ENCODE measurements at places on chromosomes 3 and 15.

GRCh38 chr3:136177876-136178275 is 18.3 kb downstream of the MSL2 start:
- DNase-seq: no peak

DNA sequence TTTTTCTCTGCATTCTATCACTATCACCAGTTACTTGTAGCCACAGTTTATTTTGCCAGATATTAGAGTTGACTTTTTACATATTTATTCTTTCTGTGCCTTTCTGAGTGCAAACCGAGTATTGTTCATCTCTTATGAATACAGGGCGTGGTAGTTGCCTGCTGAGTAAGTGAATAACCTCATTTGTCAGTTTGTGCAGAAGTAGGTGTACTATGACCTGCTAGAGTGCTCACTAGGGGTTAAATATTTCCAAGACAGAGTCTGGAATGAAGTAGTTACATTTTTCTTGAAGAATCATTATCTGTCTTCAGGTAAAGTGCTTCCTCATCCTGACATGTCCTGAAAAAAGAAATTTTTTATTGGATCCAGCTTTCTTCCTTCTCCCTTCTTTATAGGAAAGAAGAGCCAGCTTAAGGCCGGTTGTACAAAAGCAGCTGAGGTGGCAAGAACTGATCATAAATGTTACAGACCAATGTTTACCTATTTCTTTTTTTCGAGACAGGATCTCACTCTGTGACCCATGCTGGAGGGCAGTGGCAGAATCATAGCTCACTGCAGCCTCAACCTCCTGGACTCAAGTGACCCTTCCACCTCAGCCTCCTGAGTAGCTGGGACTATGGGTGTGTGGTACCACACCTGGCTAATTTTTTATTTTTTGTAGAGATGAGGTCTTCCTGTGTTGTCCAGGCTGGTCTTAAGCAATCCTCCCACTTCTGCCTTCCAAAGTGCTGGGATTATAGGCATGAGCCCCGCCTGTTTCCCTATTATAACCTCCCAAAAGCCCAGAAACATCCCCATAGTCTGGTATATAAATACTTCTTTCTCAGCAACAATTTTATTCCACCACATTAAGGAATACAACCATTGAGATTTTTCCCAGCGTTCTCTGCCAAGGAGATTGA is 182.5 kb downstream of the TPRG1 start:
- no peak for DNase-seq

GRCh38 chr3:184741798-184742675 is 30.2 kb upstream of the MAGEF1 start:
- DNase-seq: no peak

- DNase-seq: peak; percentile 51
Observed at GRCh38 chr3:72814308-72814707, 33.9 kb downstream of the SHQ1 start.

GRCh38 chr3:57155310-57155643 is 9.9 kb downstream of the IL17RD start:
- DNase-seq: no peak

GRCh38 chr3:159791336-159791735 is 197.3 kb upstream of the IL12A start:
- no peak for DNase-seq

GRCh38 chr3:37150621-37151020 is 23.8 kb downstream of the LRRFIP2 start:
- DNase-seq: no peak

DNA sequence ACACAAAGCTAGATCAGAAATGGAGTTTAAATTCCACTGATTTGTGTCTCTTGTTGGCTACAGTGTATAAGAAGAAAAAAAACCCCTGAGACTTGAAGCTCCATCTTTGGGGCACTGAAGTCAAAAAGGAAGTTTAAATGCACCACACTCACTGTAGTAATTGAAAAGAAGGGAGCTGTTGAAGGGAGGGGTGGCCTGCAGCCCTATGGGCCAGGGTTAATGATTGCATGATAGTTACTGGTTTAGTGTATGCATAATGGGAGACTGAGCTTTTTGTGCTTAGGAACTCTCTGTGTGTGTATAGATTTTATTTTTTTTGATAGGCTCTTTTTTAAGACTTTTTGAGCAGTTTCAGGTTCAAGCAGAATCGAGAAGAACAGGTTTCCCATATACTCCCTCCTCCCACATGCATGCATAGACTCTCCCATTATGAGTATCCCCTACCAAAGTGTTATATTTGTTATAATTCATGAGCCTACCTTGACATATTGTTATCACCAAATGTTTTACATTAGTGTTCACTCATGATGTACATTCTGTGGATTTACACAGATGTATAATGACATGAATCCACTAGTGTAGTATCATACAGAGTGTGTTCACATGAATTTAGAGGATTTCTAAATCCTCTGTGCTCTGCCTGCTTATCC is 88.2 kb downstream of the TNFAIP8L3 start:
- peak; percentile 20 for DNase-seq

DNA sequence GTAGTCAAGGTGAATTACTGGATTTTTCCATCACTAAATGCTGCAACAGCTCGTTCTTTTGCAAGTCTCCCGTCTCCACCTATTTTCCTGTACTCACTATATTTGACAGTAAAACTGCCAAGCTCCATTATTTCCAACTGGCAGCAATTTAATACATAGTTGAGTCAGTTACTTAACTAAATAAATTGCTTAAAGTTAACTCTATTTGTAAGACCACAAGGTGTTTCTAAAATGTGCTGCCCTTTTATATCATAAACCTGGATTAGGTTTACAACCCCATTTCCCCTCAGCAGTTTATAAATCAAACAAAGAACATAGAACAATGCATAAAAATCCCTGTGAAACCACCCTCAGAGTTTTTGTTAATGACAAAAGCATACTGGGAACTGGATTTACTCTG is 211.4 kb upstream of the DPH6 start:
- no peak for DNase-seq

DNA sequence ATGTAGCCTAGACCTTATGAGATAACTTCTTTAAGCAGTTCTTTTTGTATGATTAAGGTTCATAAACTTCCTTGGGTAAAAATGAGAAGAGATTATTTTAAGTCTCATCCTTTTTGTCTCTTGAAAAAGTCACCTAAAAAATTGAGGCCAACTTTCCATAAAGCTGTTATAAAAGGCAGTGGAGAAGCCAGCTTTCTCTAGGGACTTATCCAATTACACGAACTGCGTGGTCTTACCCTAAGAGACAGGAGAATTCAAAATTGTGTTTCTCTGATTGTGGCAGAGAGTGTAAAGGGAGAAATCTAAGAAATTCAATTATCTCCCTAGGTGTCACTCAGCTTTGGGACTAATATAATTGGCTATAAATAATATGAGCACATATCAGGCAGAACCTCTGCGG is 262.0 kb downstream of the SHOX2 start:
- DNase-seq: no peak

GRCh38 chr15:39593656-39594445 is 13.0 kb downstream of the THBS1 start:
- DNase-seq: no peak
